Renal pelvis (tissue), 12 donors: ENCODE measurements at places on chromosomes 3 and 15.

DNA sequence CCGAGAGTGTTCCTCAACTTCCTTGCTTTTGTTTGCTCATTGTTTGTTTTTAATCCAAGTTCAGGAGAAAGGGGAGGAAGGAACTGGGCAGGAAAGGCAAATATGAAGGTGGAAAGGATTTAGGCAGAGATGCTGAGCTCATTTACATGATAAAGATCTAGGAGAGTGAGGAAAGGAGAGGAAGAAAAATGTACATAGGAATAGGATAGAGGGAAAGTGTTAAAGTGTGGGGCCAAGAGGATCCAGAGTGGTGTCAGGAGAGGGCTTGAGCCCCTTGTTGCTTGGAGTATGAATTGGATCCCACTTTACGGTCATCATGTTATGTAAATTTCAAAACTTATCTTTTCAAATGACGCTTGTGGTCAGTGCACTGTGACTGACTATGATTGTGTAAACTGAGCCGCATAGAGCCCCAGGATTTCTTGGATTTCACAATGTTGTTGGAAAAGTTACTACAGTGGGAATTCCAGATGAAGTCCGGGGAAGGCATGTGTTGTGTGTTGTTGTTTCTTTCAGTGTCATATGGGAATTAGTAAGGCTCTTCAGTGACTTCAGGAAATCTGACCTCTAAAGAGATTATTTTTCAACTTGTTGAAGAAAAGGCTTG is 15.0 kb upstream of the PLD1 start:
- DNase-seq: no peak

GRCh38 chr3:107798381-107798780 is 275.6 kb downstream of the BBX start:
- no peak for DNase-seq

GRCh38 chr15:64878705-64879104 is 33.0 kb upstream of the ANKDD1A start:
- no peak for DNase-seq

DNA sequence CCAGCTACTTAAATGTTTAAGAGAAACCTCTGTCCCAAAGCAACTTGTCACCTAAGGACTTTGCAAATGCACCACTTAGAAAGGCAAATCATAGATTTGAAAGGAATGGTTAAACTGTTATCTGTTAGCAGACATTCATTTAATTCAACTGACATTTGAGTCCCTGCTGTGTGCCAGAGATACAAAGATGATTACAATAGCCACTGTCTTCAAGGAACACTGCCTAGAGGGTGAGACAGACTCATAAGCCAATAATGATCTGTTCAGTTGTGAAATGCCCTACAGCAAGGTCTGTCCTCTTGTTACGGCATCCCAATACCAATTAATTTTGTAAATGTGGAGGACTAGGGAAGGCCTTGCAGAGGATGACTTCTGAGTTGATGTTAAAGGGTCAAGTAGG is 113.1 kb downstream of the ATG7 start:
- DNase-seq: no peak

GRCh38 chr3:118868051-118868450 is 166.6 kb downstream of the IGSF11 start:
- no peak for DNase-seq

DNA sequence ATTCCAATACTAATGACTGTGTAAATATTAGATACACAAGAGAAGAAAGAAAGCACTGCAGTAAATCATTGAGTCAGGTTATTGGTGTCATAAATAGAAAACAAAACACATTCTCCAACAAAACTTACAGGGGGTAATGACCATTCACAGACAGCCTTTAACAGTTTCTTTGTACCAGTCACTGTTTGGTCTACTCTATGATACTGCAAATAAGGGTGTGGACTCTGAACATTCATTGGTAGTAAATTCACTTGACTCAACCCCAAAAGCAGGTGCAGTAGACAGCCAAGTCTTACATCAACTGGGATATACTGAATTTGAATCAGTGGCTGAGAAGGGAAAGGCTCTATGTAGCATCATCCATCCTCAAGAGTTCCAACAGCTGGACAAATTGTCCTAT is 463.5 kb downstream of the FOXP1 start:
- DNase-seq: no peak
